ENCODE measurements at places on chromosomes 12 and 14.

GRCh38 chr14:31124197-31124596 lies 83.4 kb downstream of the HECTD1 start:
- DNase-seq: no peak

DNA sequence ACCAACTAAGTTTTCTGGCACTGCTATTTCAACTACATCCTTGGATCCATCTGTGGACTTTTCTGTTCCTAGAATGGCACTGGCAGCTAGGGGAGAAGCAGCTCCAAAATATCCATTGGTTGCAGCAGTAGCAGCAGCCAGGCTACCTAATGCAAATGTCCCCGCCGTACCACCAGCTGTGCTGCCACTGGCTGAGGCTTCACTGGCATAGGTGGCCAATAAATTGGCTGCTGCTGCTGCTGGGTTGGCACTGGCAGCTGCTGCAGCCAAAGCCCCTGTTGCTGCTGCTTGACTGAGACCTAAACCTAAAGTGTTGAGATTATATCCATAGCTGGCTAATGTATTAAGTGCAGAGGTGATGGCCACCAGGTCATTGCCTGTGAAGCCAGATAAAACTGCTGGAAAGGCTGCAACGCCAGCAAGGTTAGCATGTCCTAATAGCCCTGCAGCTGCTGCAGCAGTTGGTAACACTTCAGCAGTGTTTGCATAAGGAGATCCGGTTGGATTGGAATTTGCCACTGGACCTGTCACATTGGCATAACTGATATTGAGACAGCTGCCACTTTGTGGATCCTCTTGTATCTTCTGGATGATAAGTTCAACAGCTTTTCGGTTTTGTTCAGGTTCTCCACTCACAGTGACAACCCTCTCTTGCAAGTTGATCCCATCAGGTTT lies 149.5 kb downstream of the NOVA1 start:
- no peak for DNase-seq

DNA sequence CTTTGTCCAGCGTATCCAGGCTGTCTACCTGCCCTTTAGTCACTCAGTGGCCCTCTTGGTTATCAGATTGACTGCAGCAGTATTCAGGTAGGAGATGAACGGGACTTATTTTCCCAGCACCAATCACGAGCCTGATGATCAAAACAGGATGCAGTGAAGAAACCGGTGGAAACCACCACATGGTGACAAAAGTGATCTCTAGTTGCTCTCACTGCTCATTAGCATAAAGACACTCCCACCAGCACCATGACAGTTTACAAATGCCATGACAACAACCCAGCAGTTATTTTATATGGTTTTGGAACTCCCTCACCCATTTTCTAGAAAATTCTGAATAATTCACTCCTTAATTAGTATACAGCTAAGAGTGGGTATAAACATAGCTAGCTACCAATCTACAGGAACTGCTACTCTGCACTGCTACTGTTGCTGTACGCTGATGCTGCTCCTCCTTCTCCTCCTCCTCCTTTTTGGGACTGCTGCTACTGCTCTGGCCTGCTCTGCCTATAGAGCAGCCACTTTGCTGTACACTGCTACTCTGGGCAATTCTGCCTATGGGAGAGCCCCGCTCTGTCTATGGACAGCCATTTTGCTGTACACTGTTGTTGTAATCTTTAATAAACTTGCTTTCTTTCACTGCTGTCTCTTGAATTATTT lies 142.5 kb upstream of the SSTR1 start:
- DNase-seq: no peak

- no peak for DNase-seq
These were observed 37.6 kb downstream of the CEP83 start for GRCh38 chr12:94421868-94422740.
